ENCODE measurements at places on chromosomes 1 and 21. TPM values are rescaled to one million over a fixed set of nuclear protein-coding genes. Genes with fewer than 3 reads are reported as not detected.

Gene PROK1
- 0.12 TPM for total RNA-seq

GRCh38 chr1:111876631-111877030, 112.8 kb downstream of the KCND3 start:
- no peak for DNase-seq

- no peak for DNase-seq
Measured at GRCh38 chr1:4573526-4573925, 80.9 kb upstream of the AJAP1 start.

Gene PTPN14
- 28.3 TPM for total RNA-seq

DNA sequence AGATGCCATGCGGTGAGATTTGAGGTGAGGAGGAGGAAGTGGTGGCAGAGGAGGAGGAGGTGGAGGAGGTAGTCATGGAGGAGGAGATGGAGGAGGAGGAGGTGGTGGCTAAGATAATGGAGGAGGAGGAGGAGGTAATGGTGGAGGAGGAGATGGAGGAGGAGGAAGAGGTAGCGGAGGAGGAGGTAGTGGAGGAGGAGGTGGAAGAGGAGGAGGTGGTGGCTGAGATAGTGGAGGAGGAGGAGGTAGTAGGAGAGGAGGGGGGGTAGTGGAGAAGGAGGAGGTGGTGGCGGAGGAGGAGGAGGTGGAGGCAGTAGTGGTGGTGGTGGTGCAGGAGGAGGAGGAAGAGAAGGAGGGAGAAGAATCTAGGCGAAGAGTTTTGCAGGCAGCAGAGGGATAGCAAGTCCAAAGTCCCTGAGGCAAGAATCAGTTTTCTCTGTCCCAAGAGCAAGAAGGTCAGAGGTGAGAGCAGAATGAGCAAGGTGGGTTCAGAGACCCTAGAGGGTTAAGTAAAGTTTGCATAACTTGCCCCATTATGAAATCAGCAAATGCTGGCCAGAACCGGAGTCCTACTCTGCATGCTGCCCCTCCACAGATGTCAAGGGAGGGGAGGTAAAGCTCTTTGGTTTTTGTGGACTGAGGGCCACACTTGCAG, 38.9 kb upstream of the GNPAT start:
- no peak for DNase-seq

DNA sequence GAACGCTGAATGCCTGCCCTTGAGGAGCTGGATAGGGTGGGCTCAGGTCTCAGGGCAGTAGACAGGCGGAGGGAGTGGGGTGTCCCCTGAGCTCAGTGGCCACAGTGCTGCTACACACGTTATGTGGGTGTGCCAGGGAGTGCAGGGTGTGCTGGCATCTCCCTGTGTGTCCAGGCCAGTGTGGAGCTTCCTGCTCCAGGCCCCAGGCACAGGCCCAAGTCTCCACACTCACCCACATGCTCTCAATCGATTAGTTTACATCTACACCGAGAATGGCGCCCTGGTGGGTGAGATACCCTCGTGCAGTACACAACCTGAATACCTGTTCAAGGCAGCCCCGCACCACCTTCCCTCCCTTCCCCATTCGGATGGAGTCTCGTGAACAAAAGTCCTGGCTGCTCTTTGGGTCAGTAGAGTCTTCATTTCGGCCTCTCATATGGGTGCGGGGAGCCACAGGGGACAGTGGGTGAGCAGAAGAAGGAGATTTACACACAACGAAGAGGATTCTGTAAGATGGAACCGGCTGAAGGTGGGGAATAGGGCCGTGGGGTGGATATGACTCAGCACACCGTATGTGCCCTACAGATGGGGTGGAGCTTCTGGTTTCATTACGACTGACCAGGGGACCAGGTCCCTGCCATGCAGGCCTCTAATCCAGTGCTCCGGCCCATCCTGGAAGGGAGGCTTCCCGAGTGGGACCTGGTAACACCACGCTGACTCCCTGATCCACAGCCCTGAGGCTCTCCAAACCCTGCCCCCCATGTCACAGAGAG, 93.3 kb downstream of the SPSB1 start:
- no peak for DNase-seq

Gene ANXA9
- 0.77 TPM for total RNA-seq

DNA sequence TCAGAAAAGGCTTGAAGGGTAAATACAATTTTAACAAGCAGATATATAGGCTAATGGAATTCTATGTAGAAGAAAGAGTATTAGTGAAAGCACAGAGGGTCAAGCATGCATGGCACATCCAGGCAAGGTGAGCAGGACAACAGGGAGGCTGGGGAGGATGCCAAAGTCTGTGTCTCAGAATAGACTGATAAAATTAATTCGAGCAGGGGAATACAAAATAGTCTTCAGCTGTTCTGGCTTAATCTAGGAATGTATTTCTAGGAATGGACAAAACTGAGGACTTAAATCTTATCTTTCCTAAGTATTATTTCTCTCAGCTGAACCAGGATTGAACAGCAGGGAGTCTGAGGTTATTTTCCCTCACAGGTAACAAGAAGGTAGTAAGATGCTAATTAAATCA, 35.2 kb downstream of the NVL start:
- DNase-seq, result no peak

DNA sequence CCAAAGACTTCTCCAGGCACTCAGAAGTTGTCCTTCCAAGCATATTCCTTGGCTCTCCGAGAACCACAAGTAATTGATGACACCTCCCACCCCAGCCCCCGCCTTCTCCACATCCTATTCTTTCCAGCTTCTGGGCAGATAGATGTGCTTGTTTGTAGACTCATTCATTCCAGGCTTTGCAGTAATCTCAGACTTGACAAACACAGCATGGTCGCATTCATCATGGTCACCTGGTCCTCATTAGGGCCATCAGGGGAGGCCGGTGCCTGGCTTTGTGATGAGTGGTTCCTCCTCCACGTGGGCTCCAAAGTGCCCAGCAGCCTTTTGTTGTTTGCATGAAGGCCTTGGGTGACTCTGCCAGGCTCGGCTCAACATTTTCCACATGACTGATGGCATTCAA, 28.5 kb upstream of the KCNE2 start:
- peak; percentile 69 for DNase-seq

DNA sequence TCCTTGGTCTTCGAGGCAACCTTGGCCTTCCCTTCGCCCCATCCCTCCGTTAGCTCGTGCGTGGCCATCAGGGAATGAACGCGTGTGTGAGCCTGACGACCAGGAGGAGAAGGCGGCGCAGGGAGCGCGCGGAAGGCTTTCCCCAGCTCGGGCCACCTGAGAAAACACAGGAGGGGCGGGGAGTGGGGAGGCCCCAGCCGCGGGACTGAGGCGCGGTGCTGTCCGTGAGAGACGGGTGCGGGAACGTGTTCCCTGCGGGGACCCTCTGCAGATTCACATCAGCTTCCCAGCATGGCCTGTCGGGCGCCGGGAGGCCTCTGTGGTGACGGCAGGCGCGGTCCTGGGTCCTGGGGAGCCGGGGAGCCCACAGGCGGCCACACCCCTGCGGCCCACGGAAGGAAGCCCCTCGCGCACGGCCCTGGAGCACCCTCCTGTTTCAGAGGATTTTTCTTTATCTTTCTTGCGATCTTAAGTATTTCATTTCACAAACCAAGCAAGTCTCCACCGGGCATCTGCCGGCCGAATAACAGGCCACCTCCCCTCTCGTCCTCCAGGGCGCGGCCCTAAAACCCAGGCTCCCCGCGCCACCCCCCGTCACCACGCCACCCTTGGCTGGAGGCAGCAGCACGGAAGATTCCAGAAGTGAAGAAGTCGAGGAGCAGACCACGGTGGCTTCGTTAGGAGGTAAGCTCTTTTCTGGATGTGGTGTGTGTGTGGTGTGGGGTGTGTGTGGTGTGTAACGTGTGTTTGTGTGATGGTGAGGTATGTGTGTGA, 66.3 kb downstream of the SLC19A1 start:
- DNase-seq, result no peak

Gene AADACL3
- total RNA-seq, result not detected

GRCh38 chr1:59249396-59250137, 47.3 kb upstream of the FGGY start:
- no peak for DNase-seq

DNA sequence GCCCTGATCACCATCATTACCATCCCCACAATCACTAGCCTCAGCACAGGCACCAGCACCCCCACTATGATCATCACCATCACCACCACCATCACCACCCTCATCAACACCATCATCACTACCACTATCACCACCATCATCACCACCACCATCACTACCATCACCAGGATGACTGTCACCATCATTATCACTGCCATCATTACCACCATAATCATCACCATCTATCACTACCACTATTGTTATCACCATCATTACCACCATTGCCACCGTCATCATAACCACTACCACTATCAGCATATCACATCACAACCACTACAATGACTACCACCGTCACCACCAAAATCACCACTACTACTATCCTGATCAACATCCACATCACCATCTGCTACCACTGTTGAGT, 57.3 kb upstream of the CASZ1 start:
- DNase-seq, result no peak

Gene HEYL
- 4.0 TPM for total RNA-seq

DNA sequence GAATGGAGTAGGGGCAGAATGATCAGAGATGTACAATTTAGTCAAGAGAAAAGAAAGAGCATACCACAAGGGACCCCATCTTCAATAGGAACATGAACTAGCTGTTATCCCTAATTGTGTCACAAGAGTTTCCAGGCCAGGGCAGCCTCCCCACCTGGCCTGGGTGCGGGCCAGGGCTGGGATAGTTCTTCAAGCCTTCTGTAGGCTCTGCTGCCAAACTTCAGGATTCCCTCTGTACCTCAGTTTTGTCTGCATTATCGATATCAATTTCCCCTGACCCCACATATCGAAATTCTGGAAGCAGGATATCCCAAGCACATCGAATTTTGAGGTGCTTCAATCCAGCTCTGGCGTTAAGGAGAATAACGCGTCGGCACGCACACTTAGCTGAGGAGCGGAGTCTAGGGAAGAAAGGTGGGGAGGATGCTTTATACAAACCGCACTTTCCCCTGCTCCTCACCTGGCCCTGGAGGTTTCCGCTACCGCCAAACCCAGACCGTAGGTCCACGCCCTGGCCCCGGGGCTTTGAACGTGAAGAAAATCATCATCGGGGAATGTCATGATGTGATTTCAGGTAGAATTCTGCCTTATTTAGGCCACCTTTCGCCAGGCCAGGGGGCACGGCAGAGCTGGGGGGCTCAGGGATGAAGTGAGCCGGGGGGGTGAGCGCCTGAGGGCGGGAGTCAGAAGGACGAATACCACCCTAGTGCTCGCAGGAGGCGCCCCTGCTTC, 7.4 kb downstream of the HLX start:
- DNase-seq, result no peak

DNA sequence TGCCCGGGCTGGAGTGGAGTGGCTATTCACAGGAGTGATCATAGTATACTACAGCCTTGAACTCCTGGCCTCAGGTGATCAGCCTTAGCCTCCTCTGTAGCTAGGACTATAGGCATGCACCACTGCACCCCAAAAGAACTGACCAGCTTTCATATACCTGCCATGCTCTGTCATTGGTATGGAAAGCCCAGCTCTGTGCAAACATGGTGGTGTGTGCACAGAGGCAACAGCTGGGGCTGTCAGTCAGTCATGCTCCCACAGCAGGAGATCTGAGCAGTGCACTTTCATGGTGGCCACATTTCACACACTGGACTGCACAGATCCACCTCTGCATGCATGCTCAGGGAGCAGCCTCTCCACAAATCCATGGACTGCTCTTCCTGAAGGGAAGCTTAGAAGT, 8.8 kb upstream of the JAK1 start:
- no peak for DNase-seq

DNA sequence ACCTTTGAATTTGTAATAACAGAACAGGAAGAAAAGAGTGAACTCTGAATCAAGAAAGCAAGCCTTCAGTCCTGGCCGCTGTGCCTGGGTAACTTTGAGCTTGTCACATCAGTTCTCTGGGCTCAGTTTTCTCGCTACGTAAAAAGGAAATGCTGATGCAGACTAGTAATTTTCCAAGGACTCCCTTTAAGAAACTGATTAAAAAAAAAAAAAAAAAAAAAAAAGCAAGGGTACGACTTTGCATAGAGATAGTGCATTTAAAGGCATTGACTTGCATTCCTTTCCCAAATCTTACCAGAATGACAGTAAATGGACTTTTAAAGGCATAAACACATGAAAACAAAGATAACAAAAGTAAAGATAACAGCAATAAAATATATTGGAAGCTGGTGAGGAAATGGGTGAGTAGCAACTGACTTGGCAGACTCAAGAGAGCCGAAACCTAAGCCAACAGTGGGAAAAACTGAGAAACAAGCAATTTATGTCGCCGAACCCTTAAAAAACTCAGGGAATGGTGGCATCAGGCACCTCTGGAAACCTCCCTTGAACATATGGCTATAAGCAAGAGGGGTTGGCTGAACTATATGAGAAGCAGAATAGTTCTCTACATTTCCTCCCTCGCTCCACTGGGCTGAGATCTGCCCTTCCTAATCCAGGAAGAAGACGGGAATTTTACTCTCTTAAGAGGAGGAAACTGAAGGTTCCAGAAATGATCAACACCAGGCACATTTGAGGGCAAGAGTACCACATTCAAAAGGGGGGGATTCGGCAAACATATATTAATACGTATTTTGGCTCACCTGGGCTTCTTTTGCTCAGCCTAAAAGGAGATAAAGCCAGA, 189.2 kb downstream of the CDC7 start:
- DNase-seq, result no peak

Gene LAMC1
- 90.2 TPM for total RNA-seq

- DNase-seq, result no peak
Measured at GRCh38 chr1:228695015-228695955, 40.0 kb upstream of the RHOU start.

DNA sequence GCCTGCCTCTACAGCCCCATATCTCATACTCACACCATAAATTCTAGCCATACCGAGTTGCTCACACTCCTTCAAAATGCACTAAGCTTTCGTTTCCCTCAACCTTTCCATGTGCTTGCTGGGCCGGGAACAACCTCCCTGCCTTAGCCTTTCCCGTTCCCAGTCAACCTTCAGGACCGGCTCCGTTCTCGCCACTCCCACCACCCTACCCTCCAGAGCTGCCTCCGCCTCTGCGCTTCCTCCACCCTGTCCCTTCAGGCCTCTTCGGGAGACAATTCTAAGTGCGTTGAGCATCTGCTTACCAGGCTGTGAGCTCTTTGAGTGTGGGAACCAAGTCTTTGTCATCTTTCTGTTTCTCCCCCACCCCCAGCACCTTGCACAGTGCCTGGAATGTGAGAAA, 31.6 kb downstream of the KCNN3 start:
- no peak for DNase-seq
